Stimulated activated CD4-positive, alpha-beta T cell treated with anti-CD3 and anti-CD28 coated beads, Interleukin-2, amount 100 ng/mL, for 48 hours (primary cell): ENCODE measurements at places on chromosomes 7 and 10.

DNA sequence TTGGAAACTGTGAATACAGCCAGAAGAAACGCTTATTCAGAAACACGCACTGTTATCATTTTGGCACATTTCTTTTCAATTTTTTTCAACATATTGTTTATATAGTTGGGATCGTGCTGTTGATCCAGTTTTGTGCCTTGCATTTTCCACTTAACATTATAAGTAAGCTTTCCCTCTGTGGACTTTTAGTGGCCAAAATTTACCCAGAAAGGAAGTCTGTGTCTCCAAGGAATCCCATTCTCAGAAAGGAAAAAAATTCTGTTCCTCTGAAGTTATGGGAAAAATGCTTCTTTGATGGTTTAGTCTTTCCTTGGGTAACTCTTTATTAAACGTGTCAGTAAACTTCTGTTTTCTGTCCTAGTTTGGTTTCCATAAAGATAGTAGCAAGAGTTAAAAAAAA is 280.0 kb downstream of the REEP3 start:
- no peak for DNase-seq

GRCh38 chr10:16867556-16867955 is 50.3 kb upstream of the RSU1 start:
- no peak for DNase-seq

DNA sequence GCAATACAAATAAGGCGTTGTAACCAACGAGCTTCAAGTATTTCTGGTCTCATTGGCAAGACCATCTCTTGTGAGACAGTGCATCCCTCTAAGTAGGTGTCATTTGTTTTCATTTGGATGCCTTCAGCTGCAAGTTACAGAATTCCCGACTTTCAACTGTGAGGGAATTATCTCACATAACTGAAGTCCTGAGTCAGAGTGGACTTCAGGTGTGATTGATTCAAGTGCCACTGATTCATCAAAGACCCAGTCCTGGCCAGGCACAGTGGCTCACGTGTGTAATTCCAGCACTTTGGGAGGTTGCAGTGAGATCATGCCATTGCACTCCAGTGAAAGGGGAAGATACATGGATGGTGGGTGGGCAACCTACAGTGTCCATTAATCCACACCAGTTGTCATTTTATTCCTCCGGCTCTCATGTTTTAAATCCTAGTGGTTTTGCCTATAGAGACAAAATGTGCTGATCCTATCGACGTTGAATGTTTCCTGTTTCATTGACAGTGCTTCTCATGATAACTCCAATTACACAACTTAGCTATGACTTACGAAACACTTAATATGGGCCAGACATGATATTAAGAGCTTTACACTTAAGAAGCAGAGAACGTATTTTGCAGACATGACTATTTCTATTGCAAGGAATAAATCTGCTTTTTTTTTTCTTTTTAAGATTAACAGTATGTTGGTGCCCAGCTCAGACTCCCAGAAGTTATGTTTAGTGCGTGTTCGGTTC is 268.0 kb downstream of the FRMD4A start:
- no peak for DNase-seq

- no peak for DNase-seq
Observed at GRCh38 chr7:13724977-13725566, 264.4 kb downstream of the ETV1 start.

- peak; percentile 44 for DNase-seq
Observed at GRCh38 chr7:142873281-142873784, 12.2 kb downstream of the TRPV6 start.

DNA sequence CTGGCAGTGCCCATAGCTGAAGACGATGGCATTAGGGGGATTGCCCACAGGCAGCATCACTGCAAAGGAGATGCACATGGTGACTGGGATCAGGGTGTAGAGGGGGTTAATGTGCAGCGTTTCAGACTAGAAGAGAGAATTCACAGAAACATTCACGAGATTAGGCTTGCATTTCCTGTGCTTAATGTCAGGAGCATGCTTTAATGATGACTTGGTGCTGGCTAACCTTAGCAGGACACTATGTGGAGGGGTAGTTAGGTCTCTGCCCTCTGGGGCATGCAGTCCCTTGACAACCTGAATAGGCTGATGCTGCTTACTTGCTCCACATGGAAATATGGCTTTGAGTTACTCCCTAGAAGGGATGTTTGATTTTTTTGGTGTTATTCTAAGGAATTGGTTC is 21.8 kb downstream of the STMP1 start:
- DNase-seq, result no peak

- DNase-seq, result no peak
Observed at GRCh38 chr7:36260481-36260880, 107.4 kb downstream of the EEPD1 start.

DNA sequence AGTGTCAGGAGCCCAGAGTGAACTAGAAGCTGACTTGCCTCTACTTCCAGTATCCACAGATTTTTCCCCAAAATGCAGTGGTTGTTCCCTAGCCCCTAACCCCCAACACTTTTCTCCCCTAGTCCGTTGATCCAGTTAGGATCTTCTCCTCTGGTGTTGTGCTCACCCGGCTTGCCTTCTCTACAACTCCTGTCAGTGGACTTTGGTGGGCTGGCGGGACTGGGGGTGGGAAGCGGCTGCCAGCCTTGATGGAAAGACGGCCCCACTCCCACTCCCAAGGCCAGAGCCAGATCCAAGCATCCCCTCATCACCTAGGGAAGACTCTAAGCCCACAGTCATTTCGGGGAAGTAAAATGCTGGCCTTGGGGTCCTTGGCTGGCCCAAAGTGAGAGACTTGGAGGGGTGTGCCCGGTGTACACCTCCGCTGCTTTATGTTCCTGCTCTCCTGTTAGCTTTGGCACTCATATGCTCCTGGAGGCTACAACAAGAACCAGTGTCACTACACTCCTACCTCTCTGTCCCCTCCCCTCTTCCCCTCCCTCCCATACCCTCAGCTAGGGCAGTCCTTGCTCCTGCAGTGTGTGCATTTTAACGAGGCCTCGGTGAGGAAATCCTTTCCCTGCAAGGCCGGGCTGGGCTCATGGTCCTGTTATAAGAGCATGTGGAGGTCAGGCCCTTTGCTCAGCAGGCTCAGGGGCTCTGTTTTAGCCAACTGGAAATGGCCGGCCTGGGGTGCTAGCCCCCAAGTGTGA is 930 bp upstream of the HOXA10 start:
- DNase-seq, result no peak

GRCh38 chr7:91114232-91114631 is 150.0 kb upstream of the FZD1 start:
- DNase-seq, result no peak

GRCh38 chr7:12851841-12852240 is 164.4 kb downstream of the ARL4A start:
- no peak for DNase-seq

DNA sequence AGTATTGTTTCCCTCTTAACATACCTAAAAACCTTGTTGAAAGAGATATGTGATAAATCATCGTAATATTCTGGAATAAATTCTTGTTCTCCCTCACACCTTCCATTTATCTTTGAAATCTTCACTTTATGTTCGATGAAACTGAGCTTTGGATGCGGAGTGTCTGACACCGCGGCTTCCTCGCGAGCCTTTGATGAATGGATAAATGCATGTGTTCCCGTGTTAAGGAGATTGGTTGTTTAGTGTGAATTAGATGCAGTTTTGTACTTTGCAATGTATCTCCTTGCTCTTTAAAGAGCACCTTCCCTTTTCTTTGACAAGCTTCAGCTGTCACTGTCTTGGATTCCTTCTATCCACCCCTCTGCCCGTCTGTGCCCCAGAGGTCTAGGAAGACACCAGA is 138.1 kb downstream of the DOCK1 start:
- no peak for DNase-seq

DNA sequence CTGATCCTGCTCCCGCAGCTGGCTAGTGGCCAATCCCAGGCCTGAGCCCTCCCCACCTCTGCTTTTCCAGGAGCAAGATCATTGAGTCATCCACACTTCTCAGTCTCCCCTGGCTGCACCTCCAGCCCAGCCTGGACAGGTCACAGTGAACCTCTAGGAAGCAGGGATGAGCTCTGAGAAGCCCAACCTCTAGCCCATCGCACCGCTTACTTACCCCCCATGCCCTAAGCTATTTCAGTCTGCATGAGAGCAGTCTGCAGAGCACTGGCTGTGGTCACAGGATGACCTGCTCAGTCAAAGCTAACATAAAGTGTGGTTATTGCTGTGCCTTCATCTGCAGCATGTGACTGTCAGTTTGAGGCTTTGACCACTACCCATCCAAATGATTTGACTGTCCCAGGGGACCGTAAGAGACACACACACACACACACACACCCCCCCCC is 129.2 kb downstream of the SORBS1 start:
- no peak for DNase-seq

GRCh38 chr10:31771331-31771831 is 157.2 kb downstream of the ARHGAP12 start:
- DNase-seq, result no peak

GRCh38 chr10:123132576-123133477 is 2.9 kb upstream of the HMX3 start:
- peak; percentile 88 for DNase-seq

- no peak for DNase-seq
Observed at GRCh38 chr10:11176746-11177145, 159.1 kb downstream of the CELF2 start.

GRCh38 chr7:149199234-149199995 is 4.1 kb downstream of the ZNF282 start:
- no peak for DNase-seq

GRCh38 chr7:30369879-30370278 is 85.5 kb downstream of the ZNRF2 start:
- DNase-seq, result no peak

GRCh38 chr10:1595726-1596125 is 141.6 kb downstream of the ADARB2 start:
- DNase-seq, result no peak

GRCh38 chr10:34967335-34967880 is 122.7 kb downstream of the CUL2 start:
- DNase-seq, result no peak

DNA sequence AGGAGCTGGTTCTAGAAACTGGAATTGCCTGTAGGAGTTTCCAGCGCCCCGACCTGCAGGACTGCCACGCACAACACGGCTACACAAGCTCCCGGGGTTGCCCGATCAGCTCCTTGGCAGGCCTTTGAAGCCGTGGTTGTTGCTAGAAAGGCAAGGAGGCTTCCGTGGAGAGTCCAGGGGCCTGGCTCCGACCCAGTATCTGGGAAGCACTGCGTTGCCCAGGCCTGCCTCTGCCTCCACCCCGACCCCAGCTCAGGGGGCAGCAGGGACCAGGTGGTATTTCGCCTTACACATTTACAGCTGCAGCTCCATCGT is 54.4 kb downstream of the PROSER2 start:
- DNase-seq, result no peak

DNA sequence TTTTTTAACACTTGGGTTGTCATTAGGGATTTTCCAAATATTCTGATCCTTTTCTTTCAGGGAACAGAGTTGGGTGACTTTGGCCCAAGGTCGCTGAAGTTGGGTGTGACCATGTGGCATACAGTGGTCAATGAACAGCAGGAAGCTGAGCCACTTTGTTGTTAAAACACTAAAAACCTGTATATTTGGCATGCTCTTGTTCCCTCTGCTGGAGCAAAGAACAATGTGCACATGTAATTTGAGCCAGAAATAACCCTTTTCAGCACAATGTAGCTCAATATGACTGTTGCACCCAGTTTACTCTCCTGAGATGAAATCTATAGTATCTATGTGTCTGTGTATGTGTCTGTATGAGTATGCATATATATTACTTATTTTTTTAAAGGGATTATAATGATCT is 74.9 kb downstream of the ADCYAP1R1 start:
- no peak for DNase-seq
